Activated CD4-positive, alpha-beta memory T cell treated with anti-CD3 and anti-CD28 coated beads for 36 hours (primary cell): ENCODE measurements at places on chromosomes 4 and X.
A peak's percentile ranks its signal among the peaks of the same experiment; 100 is the strongest.

DNA sequence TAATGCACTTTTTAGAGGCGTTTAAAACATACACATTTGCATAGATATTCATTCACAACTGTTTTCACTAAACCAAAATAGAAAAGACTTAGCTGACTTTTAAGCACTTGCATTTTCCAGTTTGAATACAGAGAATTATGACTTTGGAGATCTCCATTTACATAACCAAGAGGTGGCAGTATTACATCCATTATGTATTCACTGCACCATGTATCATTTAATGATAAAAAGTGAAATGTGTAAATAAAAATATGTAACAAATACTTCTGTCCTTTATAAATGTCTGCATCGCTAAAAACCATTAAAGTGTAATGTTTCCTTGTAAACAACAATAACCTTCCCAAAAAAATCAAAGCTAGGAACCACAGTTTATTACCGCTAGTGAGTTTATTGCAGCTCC, 413.2 kb downstream of the FGF13 start:
- no peak for DNase-seq

DNA sequence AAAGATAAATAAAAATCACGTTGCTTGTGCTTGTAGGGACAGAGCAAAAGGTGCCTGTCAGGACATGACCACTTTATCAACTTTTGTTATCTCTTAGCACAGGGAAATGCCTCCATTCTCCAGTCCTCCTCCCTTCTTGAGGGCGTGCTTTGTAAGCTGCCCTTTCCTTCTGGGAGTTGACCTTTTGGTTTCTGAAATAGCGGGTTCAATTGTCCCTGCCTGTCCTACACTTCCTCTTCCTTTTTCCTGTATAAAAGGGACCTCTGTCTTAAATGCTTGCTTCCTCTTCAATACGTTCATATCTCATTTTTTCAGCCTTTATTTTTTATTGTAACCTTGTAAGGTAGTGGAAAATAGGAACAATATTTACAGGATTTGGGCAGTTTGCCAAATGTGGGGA, 153.5 kb downstream of the SH3BGRL start:
- no peak for DNase-seq

DNA sequence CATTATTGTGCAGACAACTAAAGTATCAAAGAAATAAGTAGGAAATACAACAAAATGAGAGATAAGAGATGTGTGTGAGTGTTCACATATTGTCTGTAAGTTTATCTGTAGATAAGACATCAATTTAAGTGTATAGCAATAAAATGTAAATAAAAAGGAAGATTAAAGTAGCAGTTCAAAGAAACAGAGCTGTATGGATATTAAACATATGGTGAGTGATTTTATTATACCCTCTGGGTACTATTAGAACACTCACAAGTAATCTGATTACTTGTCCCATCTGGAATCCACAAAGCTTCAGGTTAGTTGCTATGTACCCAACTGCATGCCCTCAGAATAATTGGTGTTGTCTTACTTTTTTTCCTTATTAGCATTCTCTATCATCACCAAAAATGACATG, 747.9 kb upstream of the ADGRL3 start:
- no peak for DNase-seq

GRCh38 chr4:36343501-36344175, 62.2 kb downstream of the DTHD1 start:
- no peak for DNase-seq

DNA sequence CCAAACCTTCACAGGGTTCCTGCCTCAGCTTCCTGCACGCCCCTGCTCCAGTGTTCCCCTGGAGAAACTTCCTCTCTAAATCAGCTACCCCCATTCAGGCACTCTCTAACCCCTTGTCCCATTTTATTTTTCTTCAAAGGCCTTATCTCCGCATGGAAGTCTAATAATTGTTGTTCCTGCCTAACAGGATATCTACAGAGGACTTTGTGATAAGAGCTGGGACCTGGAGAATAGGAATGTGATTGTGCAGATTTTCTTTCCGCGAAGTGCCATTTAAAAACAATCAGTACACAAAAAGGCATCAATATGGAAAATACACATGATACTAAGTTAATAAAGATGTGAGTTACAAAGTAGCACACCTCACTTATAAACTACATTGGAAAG, 32.6 kb downstream of the LDB2 start:
- no peak for DNase-seq

- no peak for DNase-seq
These were observed 88.3 kb downstream of the AMELX start for GRCh38 chrX:11381464-11381863.

DNA sequence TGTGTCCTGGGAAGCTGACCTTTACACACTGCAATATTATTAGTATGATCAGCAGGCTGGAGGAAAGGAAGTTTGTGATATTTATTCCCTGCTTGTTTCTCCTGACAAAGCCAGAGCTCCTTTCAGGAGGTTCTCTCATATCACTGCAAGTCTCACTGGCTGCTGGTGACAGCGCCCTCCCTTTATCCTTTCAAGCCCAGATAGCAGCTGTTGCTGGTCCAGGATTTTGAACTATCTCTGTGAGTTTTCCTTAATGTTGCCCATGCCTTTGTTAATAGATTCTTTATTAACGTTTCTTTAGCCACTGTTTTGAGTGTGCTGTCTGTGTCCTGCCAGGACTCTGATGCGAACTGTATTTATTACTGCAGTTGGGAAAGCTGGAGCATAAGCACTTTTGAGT, 518.7 kb downstream of the C4orf33 start:
- DNase-seq, result no peak

GRCh38 chr4:52098618-52099017, 47.5 kb downstream of the SPATA18 start:
- no peak for DNase-seq

- DNase-seq, result no peak
These were observed 189.1 kb downstream of the PCDH18 start for GRCh38 chr4:137343221-137343620.

- DNase-seq, result no peak
These were observed 136.2 kb upstream of the RPL34 start for GRCh38 chr4:108484187-108484586.

DNA sequence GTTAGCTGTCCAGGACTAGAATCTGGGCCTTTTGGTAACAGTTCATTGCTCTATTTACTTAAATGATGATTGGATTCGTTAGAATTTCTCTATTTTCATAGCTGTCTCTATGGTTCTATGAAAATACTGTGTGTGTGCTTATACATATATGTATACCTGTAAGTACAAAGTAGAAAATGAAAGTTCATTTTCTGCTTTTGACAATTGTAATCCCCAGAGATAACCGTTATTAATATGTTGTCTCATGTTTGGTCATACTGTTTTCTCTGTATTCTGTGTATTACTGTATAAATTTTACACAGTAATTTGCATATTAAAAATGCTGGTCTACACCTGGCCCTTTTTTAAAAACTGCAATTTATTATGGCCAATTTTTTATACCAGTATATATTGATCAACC, 55.4 kb downstream of the CLCN3 start:
- no peak for DNase-seq

DNA sequence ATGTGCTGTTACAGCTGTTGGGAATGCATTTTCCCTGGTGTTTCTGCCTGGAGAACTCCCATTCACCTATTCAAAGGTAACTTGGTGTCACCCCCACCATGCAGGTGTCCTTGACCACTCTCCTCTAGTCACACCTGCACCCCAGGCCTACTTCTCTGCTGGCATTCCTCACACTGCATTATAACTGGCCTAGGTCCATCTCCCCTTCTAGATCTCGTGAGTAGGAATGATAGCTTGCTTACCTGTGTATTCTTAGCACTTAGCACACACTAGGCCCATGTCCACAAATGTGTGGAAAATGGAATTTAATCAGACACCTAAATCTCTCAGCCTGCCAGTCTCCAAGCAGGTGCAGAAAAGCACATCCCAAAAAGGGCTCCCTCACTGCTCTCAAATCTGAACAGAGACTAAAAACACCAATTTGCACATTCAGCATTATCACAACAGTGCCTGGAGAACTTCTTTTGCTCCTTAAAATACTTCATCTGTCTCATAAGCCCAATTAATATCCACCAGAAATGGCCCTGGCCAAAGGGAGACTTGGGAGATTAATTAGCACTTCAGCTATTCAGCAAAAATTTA, 18.3 kb downstream of the SCD5 start:
- no peak for DNase-seq

- DNase-seq, result peak; percentile 51
These were observed 690 bp upstream of the NEIL3 start for GRCh38 chr4:177308847-177309521.

DNA sequence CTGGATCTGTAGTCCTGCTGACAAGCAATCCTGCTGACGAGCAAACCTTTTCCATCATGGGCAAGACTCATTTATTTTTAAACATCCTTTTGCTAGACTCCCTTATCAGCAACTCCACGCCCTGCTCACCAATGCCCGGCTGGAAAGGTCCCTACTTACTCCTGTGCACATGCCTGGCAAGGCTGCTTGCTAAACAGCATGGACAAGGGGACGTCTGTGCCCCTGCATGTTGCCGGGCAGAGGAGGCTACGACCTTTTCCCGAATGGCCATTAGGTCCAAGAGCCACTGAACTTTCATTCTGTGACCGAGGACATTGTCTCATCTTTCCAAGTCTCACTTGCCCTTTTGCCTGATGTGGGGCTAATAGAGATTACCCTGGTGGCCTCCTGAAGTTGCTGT, 98.6 kb downstream of the MGST2 start:
- DNase-seq, result no peak
